Thymus (tissue), 14 donors: ENCODE measurements at places on chromosomes 13 and 19.
A peak's percentile ranks its signal among the peaks of the same experiment; 100 is the strongest.

DNA sequence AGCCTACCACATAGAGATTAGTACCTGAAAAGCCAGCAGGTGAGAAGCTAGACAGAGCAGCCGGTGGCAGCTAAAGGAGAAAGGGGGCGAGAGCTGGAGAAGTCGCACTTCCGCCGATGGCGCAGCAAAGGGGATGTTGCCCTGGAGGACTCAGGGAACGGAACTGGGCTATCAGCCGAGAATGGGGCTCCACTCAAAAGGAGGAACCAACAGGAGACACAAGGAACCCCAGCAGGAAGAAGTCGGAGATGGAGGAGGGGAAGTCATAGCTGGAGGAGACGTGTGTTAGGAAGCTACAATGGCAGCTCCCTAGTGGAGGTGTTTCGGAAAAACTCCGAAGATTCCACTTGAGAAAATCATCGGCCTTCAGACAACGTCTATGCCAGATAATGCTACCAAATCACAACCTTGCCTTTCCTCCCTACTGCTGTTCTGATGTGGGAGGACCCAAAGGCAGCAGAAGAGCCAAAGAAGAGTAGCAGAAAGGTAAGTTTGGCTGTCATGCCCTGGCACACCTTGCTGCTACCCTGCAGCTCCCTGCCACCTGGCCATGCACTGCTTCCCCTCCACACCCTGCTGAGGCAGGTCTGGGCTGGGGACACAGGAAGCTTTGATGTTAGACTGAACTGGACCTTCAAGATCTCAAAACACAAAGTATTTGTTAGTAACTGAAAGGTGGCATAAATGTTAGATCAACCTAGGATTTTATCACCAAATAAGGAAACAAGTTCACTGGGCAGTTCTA lies 127.9 kb downstream of the DLEU7 start:
- no peaks in the 10 kb centered on the region for H3K36me3 ChIP-seq
- peaks cover 19% of the 10 kb centered on the region for H3K4me1 ChIP-seq
- H3K4me3 ChIP-seq: no peak overlapping the region
- no peak overlapping the region for H3K27ac ChIP-seq
- H3K27me3 ChIP-seq: no peaks in the 10 kb centered on the region

GRCh38 chr13:48950501-48950875 lies 25.2 kb upstream of the FNDC3A start:
- no peaks in the 10 kb centered on the region for H3K4me1 ChIP-seq
- no peak overlapping the region for H3K4me3 ChIP-seq
- H3K27me3 ChIP-seq: no peaks in the 10 kb centered on the region
- no peak for DNase-seq
- no peak overlapping the region for H3K27ac ChIP-seq

DNA sequence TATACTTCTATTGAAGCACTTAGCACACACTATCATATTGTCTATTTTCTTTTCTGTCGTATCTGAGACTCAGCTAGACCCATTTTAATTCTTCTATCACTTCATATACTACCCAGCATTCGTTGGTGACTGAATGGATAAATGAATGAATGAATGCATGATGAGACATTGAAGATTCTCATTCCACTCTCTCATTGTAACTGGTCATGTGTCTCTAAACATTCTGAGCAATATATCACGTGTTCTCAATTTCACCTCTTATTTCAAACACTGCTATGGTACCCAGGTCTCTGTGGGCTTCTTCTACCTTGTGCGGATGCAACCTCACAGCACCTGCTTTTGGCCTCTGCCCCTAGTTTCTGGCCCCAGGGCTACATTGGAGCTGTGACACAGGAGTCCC lies 65.2 kb upstream of the USPL1 start:
- H3K36me3 ChIP-seq: no peaks in the 10 kb centered on the region
- no peak overlapping the region for H3K27ac ChIP-seq
- no peak for DNase-seq

- H3K4me1 ChIP-seq: no peaks in the 10 kb centered on the region
- H3K36me3 ChIP-seq: no peaks in the 10 kb centered on the region
- no peak overlapping the region for H3K4me3 ChIP-seq
- H3K27ac ChIP-seq: no peak overlapping the region
- H3K27me3 ChIP-seq: no peaks in the 10 kb centered on the region
These were observed 20.6 kb upstream of the USP29 start for GRCh38 chr19:57099199-57099661.

- H3K4me3 ChIP-seq: no peak overlapping the region
- H3K4me1 ChIP-seq: no peaks in the 10 kb centered on the region
- DNase-seq: no peak
These were observed 34.6 kb downstream of the CEBPA start for GRCh38 chr19:33267706-33268105.

DNA sequence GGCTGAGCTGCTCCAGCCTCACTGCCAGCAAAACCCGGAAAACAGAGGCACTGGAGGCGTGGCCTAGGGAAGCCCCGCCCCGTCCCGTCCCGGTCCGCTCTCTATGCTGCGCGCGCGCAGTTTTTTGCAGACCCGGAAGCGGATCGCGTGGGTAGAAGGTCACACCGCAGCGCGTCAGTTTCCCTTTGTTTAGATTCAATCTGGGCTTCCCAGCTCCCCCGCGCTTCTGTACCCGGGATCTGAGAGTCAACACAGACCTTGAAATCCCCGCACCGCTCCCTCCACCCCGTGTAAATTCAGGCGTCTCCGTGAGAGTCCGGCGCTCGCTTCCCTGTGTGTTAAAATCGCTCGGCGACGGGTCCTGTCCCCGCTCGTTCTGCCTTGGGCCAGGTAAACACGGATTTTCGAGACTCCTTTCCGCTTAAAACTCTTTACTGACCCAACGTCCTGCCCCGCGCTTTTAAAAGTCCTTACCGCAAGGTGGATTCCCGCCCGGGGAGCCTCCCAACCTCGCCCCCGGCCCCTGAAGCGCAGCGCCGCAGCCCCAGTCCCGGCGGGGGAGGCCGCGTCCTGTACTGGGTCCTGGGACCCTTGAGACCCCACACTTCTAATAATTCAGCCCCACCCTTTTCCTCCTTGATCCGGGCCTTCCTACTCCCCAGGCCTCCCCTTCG lies at the start of gene ZNF610:
TSS of gene ZNF610 (plus strand) at position 127 of the 674 bp plus-strand sequence. CDS start 12,930 bp downstream, outside the sequence.
- peak within 1 kb of the TSS; percentile 88 for H3K4me3 ChIP-seq
- H3K27me3 ChIP-seq: no peaks in the 10 kb centered on the region
- peak within 1 kb of the TSS; percentile 90 for H3K27ac ChIP-seq
- H3K4me1 ChIP-seq: no peaks in the 10 kb centered on the region

DNA sequence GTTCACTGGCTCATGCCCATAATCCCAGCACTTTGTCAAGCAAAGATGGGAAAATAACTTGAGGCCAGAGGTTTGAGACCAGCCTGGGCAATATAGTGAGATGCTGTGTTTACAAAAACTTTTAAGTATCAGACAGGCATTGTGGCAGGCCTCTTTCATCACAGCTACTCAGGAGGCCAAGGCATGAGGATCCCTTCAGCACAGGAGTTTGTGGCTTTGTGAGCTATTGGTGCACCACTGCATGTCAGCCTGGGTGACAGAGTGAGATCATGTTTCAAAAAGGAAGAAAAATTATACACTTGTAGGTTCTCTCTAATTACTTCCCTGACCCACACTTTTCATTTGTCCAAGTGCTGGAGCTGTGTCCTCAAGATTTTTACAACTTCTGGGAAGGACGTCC lies 11.5 kb upstream of the LGALS14 start:
- no peak overlapping the region for H3K27ac ChIP-seq
- no peak overlapping the region for H3K4me3 ChIP-seq
- H3K27me3 ChIP-seq: no peaks in the 10 kb centered on the region
- no peak for DNase-seq
